ENCODE measurements at places on chromosomes 2 and 18.
A peak's percentile ranks its signal among the peaks of the same experiment; 100 is the strongest.

DNA sequence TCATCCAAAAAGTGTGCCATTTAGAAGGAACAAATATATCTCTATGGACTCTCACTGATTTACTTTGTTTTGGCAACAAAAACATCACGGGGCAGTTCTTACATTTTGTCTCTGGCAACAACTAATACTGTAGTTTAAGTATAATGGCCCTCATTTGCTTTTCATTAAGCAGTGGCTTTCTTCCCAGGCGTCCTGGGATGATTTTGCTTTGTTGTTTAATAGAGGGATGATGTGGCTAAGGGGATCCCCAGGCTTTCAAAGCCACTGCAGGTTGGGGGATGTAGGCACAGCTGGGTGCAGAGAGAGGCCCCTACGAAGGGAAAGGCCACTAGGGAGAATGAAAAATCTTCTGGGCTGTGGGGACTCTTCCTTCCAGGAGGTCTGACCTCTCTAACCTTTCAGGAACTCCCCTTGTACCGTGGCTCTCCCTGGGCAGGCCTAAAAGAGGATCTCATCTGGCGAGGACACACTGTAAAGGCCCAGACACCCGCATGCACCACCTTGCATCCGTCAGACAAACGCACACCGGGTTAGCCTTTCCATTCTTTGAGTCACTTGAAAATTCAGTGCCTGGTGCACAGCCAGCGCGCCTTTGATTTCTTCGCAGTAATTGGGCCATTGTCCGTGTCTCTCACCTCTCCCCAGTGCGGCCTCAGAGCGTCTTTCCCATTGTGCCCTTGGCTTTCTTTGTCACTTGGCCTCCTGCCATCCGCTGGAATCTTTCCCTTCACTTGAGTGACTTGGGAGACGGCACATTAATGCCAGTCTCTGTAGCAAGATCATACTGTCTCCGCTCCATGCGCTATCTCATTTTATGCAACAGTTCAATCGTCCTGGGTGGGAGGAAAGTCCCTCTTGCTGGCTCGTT lies 40.3 kb upstream of the AFF3 start:
- no peak for DNase-seq

DNA sequence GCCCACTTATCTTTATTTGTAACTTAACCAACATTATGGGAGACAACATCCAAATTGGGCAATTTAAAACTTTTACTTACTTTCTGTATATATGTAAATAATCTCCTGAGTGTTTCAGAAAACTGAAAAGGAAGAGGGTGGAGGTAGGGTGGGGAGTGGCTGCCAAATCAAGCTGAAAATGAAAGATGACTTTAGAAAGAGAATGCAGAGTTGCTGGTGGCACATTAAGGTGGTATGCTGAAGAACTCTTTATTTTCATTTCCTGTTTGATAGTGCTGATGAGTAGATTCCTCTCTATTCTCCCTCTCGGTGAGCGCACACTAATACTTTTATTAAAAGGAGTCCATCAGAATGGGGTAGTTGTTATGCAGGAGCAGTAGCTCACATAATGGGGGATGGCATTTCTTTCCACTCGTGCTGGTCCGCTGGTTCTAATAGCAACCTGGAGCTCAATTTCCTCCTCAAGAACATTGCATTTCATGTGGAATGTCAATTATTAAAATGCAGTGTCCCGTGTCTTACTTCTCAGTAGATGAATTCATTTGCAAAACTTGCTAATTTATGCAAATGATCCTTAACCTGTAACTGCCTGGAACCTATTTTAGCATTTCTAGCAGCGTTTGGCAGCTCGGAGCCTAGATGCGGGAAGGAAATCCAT lies 466.9 kb upstream of the HNRNPA3 start:
- no peak for DNase-seq

DNA sequence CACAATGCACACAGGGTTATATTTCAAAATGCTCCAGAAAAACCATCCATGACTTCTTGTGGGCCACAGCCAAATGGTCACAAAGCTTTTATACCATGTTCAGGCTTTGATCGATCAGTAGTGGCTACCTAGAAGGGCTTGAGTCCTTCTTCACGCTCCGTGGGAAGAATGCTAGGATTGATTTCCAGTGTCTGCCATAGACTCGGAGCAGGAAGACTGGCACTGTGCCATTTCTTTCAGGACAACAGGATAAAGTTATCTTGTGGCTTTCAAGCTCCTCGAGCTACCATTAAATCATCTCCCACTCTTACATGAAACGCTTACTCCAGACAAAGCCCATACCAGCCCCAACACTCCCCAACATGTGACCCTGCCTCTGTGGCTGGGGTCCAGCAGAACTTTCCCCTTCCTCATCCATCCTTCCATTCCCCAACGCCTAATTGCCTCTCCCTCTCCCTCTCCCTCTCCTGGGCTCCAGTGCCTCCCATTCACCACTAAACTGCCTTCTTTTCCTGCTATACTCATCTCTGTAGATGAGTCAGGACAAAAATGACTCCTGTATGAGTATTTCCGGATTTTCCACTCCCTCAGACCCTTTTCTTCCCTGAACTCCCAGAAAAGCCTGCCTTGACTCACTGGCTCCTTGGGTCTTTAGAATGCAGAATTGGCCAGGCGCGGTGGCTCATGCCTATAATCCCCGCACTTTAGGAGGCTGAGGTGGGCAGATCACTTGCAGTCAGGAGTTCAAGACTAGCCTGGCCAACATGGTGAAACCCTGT lies 40.9 kb downstream of the ADD2 start:
- no peak for DNase-seq

- no peak for DNase-seq
Observed at GRCh38 chr18:30908381-30908780, 134.2 kb downstream of the DSC3 start.

DNA sequence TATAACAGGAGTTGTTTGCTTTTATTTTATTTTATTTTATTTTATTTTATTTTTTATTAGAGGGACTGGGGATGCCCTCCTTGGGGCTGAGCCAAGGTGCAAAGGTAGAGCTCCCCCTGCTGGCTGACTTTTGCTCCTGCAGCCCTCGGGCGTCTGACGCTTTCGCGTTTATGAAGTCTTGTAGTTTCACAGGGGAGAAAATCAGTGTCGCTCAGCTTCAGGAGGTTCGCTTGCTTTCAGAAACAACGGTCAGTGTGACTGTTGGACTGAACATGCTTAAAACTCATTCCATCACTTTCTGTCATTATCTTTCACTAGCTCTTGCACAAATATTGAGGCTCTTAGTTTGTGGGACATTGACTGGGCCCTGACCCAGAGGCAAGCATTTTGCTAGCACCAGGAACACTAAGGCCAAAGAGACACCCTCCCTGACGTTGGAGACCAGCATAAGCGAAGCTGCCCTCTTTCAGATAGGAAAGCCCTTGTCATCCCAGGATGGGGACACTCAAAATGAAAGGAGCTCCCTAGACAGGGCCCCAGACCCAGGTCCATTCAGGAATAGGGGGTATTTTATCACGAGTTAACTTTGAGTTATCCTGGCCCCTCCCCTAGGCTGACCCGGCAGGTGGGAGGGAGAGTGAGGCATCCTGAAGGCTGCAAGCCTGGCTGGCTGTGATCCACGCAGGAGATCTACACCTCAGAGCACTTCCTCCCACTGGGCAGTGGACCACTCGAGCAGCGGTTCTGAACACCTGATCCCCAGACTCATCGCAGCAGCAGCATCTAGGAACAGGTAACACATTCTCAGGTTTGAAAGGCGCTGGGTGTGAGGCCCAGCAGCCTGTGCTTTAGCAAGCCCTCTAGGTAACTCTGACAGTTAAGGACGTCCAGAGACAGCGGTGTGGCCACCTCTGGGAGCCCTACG lies 34.4 kb downstream of the LGALSL start:
- peak; percentile 95 for DNase-seq

DNA sequence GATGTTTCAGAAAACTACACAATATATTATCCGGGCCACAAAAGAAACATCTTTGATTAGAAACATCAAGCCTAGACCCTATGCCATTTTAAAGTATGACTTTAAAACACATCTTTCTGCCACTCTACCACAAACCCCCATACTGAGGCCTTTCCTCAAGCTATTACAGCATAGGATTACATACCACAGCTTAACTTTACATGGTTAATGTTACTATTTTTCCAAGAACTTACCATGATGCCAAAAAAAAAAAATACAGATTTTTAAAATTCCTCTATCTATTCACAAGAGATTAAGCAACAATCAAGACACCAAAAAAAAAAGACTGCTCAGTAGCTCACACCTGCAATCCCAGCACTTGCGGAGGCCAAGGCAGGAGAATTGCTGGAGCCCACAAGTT lies 9.0 kb downstream of the NCKAP1 start:
- DNase-seq: no peak

- DNase-seq: no peak
Observed at GRCh38 chr18:4599312-4599711, 144.2 kb upstream of the DLGAP1 start.

GRCh38 chr18:22563164-22563583 lies 145.5 kb upstream of the CTAGE1 start:
- DNase-seq: no peak

GRCh38 chr18:30376515-30376914 lies 666.0 kb downstream of the DSC3 start:
- DNase-seq: no peak

GRCh38 chr2:227612546-227613271 lies 1.9 kb downstream of the SCYGR3 start:
- no peak for DNase-seq

- no peak for DNase-seq
Observed at GRCh38 chr2:20008703-20009102, 3.8 kb downstream of the MATN3 start.

DNA sequence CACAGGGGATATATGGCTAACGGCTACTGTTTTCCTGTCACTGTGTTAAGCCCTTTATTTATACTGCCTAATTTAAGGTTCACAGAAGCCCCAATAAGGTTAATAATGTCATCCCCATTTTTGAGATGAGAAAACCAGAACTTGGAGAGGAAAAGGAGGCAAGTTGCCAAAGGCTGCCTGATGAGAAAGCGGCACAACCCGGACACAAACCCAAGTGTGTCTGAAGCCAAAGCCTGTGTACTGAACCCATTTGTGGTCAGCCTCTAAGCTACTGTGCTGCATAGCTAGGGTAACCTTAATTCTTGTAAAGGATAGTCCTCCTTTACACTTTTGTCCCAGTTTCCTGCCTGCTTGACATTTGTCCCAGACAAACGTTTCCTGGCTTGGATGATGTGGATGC lies 954.7 kb upstream of the FANCL start:
- no peak for DNase-seq
